RCC 7860 (cell line): ENCODE measurements at places on chromosomes 1 and 21.

DNA sequence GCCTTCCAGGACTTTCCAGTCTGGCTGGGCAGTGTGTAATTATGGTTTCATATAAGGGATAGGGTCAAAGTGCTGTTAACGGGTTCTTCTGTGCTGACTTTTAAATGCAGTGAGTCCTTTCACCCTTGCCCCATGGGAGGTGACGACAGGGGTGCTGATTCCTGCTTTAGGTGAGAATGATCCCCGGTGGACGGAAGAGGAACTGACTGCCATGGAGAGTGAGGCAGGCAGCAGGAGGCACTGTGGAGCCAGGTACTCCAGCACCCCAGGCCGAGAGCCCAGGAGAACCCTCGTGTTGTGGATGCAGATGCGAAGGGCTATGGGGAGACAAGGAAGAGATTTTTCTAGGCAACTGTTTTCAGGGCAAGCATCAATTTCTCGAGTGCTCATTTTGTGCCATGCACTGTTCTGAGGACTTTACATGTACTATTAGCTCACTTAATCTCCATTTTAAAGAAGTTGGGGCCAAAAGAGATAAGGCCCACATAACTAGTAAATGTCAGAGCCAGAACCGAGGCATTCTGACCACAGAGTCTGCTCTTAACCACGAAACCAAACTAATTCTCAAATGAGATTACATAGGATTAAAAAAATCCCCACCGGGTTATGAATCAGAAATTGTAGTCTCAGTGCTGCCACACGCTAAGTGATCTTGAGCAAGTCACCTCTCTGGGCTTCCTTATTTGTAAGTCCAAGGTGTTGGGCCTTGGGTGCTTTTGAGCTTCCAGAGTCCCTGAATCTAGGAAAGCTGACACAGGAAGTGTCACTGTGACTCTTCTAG, 28.2 kb downstream of the STPG1 start:
- peak; percentile 60 for DNase-seq

DNA sequence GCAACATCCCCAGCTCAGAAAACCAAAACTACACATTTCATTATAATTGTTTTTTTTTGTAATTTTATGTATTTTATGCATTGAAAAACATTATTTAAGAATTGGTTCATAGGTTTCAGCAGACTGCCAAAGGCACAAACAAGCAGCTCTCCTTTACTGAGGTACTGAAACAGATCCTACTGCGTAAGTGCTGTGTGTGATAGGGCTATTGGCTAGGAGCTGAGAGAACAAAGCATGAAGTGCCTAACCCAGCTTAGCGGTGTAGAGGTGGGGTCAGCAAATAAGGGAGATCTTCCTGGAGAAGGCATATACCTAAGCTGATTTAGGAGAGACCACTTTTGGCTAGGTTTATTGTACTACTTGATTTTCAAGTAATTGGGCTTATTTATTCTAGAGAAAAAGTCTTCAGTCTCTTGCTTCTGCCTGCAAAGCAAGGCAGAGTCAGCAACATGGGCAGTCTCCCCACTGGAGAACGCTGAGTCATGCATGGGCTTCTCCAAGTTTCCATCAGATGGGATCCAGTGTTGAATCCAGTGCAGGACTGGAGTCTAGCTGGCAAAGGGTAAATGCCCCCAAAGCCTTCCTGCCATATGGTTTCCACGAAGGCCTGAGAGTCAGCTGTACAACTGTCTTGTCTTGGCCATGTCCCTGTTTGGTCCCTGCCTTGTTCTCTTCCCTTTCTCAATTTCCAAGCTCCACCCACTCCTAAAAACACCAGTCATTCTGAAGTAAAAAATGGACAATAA, 18.0 kb upstream of the YTHDF2 start:
- no peak for DNase-seq

GRCh38 chr1:231418101-231418740, 3.9 kb downstream of the EGLN1 start:
- no peak for DNase-seq

GRCh38 chr1:182246783-182247182, 144.8 kb downstream of the GLUL start:
- no peak for DNase-seq

DNA sequence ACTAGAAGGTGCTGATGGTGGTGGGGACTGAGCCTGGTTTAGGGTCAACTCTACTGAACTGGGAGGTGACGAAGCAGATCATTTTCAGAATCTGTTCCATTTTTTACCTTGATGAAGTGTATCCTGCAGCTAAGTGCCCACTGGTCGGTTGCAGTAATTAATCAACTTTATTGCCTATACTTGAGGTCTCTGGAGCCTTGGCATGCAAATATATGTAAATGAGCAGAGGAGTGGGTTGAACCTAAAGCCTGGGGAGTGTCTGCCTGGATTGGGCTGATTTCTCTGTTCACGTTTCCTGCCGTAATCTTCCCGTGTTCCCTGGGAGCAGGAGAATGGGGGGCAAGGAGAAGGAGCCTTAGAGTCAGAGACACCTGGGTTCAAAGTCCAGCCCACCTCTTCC, 286.8 kb downstream of the PTPRU start:
- DNase-seq = no peak

GRCh38 chr1:32491386-32491785, 26.5 kb downstream of the ZBTB8B start:
- no peak for DNase-seq

DNA sequence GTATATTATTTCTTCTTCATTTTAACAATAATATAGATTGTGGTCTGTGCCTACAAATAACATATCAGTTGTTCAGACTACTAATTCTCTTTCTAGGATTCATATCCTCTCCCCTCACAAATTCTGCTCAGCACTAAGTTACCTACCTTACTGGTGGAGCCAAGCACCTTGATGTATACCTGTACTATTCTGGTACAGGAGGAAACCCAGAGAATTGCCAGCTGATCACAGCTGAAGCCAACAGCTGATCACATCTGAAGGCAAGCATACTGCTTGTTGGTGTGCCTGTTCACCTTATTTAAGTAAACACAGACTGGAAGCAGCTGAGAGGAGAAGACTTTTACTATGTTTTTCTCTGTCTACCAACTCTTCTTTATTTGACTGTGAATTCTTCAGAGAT, 101.8 kb downstream of the PBX1 start:
- no peak for DNase-seq

GRCh38 chr1:44775930-44776729, 790 bp downstream of the RPS8 start:
- peak; percentile 33 for DNase-seq

DNA sequence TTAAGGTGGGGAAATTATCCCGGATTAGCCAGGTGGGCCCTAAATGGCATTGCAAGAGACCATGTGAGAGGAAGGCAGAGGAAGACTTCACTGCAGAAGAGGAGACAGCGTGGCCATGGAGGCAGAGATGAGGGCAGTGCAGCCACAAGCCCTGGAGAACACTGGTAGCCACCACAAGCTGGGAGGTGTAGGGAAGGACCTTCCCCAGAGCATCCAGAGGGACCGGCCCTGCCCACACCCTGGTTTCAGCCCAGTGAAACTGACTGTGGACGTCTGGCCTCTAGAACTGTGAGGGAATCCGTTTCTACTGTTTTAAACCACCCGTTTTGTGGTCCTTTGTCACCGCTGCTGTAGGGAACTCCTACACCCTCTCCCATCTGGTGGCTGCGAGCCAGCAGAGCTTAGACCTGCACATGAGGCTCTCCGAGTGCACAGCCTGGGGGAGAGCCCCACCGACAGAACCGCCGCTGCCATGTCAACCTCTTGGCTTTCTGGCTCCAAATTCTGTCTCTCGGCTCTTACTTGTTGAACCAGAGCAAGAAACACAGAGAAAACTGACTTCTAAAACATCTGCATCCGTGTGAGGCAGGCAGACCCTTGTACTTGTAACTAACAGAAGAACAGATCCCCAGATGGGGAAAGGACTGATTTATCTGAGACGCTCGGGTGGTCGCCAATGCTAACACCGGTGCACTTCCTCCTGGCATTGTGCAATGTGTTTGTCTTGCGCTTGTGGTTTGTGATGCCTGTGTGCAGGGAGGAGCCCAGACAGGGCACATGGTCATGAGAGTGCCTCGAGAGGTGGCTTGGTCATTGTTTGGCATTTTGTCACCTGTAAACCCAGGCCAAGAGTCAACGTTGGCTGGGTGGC, 90.8 kb upstream of the TMPRSS2 start:
- DNase-seq = no peak

- DNase-seq = no peak
Measured at GRCh38 chr1:51433972-51434510, 85.0 kb downstream of the EPS15 start.

GRCh38 chr1:57232500-57232899, 191.4 kb downstream of the DAB1 start:
- no peak for DNase-seq

DNA sequence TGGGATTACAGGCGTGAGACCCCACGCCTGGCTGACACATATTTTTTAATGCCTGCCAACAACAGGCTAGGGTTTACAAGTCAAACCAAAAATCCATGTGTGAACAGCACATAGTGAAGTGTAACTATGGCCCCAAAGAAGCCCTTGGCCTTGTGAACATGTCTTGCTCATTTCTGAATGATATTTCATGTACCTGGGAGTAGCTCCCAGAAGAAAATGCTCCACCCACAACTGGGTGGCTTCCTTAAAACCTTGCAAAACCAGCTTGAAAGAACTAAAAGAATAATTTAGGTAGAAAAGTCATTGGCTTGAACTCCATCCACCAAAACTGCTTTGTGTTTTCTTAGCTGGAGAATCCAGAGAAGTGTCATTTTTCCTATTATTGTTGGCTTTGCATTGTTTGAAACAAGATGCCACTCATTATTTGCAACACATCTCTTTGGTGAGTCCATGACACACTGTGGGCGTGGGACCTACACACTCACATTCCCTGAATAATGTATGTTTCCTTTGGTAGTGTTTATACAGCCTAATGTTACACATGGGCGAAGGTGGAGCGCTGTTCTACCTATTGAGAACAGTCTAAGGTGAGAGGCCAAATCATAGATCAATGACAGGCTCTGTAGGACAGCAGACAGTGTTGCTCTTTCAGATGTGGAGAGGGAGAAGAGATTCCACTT, 28.5 kb upstream of the SDE2 start:
- DNase-seq = no peak

- no peak for DNase-seq
Measured at GRCh38 chr21:24628046-24628445, 979.2 kb downstream of the MRPL39 start.

- DNase-seq = peak; percentile 39
Measured at GRCh38 chr1:197924516-197925123, 7.4 kb downstream of the LHX9 start.

DNA sequence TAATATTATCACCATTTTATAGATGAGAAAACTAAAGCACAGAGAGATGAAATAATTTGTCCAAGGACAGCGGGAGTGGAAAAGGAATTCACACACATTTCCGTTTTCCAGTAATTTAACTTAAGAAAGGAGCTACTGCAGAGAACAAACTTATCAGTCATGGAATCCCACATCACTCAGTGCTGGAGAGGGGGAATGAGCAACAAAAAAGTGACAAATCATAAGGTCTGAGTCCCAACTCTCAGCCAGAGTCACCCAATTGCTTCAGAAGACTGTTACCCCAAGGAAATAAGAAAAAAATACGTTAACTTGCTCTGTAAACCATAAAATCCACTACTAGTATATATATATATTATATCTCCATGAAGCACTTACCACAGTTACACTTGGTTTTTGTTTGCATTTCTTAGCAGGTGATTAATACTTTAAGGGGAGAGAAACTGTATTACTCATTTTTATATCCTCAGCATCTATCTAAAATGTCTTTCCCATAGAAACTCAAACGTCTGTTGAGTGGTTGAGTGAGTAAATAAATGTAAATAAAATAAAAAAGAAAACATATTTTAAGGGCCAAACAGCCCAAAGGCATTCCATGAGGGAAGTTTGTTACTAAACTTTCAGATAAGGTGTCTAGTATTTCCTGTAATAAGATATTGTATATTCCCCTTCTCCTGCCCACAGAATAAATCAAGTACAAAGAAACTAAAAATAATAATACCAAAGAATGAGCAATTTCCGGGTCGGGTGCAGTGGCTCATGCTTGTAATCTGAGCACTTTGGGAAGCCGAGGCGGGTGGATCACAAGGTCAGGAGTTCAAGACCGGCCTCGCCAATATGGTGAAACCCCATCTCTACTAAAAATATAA, 76.8 kb downstream of the SLC45A1 start:
- peak; percentile 33 for DNase-seq

DNA sequence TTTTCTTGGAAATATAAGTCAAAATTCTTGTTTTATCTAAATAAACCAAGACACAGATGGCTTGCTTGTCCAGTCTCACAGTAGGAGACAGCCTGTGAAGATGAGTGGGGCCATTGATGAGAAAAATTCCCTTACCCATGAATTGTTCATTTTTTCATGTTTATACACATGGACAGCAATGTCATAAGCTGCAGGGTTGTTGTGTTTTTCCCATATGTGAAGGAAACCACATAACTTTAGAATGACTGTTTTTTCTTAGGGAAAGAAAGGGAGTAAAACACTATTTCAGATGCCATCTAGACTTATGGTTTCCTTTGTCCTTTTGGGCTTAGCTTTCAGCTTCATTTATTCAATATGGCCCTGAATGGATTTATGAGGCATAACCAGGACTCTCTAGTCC, 622.5 kb upstream of the NR5A2 start:
- DNase-seq = no peak

- DNase-seq = no peak
Measured at GRCh38 chr1:24919791-24920532, 10.1 kb downstream of the RUNX3 start.

GRCh38 chr1:24900486-24900849, 29.6 kb downstream of the RUNX3 start:
- no peak for DNase-seq

DNA sequence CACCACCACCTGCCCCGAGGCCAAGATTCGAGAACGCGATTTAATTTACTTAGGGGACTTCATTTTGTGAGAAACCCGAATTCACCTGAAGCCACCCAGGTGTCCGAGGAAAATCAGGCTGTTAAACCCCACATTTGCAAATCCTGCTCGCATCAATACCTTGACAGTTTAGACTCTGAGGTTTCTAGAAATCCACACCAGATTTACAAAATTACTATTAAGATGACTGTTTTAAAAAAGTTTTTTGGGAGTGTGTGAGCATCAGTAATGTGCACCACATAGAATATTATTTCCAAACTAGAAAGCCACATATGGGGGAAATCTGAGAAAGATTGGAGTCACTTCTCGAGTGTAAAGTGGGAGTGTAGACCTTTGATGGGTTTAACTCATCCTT, 685 bp downstream of the RIMKLA start:
- DNase-seq = no peak
